KBM-7 (cell line): ENCODE measurements at places on chromosomes 7 and 10.

GRCh38 chr7:153524070-153524601 lies 528.1 kb upstream of the DPP6 start:
- no peak for DNase-seq

DNA sequence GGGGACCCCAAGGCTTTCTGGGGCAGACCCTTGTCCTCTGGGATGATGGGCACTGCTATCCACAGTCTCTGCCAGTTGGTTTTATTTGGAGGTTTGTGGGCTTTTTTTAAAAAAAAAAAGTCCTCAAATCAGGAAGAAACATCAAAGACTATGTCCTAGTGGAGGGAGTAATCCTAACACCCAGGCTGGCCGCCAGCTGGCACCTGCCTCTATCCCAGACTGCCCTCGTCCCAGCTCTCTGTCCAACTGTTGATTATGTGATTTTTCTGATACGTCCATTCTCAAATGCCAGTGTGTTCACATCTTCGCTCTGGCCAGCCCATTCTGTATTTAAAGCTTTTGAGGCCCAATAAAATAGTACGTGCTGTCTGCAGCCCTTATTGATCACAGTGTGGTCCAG lies 61.0 kb upstream of the LRRC4 start:
- DNase-seq, result no peak

GRCh38 chr7:156223935-156224832 lies 411.9 kb upstream of the SHH start:
- no peak for DNase-seq

GRCh38 chr10:122727426-122727825 lies 27.8 kb upstream of the C10orf120 start:
- DNase-seq, result no peak

DNA sequence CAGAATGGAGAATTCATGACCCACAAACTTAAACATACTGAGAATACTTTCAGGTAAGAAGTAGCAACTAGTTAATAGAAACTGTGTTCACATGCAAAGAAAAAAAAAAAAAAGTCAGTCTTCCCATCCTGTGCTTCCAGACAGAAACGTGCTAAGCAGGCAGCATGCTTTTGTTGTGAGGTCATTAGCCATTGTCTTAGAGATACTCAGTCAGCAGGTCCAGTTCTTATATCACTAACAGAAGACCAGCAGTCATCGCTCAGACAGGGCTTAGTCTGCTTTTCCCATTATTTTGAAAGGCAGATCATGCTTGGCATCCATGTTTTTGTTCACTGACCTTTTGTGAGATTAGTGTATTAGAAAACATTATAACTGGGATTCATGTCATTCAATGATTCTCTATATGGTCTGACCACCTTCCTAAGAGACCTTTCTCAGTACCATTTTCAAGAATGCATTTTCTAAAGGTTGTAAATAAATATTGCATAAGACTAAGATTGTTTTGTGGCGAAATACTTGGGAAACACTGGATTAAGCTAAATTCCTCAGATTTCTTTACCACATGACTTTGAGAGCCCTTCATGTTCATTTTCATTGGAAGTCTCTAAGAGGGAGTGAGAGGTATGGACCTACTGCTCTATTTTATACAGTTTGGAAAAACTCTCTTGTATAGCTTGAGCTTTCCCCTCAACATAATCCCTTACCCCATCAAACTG lies 45.0 kb upstream of the AGBL3 start:
- DNase-seq, result no peak

DNA sequence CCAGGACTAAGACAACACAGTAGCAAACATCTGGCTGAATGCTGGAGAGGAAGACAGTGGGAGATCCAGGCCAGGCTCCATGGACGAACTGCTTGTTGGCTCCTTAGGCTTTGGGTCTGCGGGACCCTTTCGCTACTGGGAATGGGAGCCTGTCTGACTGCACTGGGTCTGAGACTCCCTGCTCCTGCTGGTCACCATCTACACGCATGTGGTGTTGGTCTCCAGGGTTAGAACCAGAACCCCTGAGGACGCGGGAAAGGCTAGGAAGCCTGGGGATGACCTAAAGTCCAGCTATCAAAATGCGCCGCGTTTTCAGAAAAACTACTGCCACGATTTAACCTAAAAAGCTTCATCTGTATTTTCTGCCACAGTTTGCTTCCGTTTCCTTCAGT lies 817 bp upstream of the DNAJB6 start:
- DNase-seq, result no peak

- no peak for DNase-seq
Observed at GRCh38 chr7:77420986-77421672, 5.0 kb upstream of the GSAP start.

DNA sequence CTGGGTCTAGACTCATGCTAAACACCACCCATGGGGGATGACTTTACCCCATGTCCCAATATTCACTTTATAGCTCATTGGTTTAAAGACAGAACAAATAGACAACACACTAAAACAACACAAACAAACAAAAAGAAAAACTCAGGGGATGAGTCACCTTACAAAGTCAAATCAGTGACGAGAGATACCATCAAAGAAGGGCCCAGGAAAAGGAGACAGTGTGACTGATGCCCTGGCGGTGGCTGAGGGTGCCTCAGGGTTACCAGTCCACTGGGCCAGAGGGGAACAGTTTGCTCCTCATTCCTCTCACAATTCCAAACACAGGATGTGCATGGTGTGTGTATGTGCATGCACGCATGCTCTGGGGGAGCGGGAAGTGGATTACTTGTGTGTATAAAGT lies 171.3 kb upstream of the PRKCQ start:
- DNase-seq, result no peak

DNA sequence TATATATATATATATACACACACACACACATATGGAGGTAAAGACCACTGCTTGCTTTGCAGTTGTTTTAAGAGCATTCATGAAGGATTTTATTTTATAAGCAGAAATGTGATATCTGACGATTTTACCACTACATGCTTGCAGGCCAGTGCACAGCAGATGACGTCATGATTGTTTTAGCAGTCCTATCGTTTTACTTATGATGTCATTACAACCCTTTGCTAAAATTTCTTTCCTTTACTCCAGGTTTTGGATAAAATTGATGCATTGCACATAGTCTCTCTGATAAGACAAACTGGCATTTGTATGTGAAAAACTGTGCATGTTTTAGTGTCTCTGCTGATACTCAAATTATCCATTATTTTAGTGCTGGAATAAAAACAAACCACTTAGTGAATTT lies 9.2 kb downstream of the EGFR start:
- no peak for DNase-seq

GRCh38 chr10:48343921-48344598 lies 37.6 kb downstream of the MAPK8 start:
- DNase-seq, result no peak

- no peak for DNase-seq
Observed at GRCh38 chr10:21811245-21811585, 192.3 kb downstream of the DNAJC1 start.

DNA sequence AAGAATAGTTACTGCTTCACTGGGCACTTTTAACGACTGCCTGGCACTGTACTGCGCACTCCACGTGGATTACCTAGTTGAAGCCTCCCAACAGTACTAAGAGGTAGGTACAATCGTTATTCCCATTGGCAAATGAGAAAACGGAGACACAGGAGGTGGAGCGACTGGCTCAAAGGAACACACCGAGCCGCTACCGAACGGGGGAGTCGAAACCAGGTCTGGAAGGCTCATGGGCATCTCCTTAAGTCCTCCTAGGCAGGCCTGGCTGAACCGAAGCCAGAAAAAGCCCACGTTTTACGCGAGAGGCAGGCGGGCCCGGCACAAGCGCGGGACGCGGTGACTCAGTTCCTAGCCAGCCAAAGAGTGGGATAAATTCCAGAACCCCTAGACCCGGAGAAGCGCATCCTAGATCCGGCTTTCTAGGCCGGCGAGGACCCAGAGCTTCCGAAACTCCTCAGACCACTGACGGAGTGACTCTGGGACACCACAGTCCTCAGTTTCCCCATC lies 472 bp downstream of the PDAP1 start:
- peak; percentile 44 for DNase-seq

GRCh38 chr7:45033261-45033930 lies 33.4 kb downstream of the CCM2 start:
- DNase-seq, result no peak

DNA sequence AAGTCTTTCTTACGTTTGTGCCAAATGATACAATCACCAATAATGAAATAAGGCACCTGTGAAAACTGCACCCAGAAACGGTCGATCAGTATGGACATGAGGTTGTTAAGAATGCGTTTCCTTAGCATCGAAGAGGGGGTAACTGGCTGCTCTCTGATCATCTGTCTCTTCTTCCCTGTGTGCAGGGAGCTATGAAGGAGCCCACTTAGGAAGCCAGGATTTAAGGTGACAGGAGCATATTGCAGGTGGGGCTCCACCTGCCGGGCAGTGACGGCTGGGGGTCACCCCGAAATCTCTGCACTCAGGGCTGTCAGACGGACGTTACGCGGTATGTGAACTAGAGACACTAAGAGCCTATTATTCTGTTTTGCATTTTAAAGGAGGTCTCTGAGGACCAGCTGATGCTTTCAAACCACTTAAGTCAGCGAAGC lies 64.5 kb downstream of the CARD11 start:
- DNase-seq, result no peak

GRCh38 chr7:117200786-117201458 lies 121.9 kb downstream of the WNT2 start:
- no peak for DNase-seq

DNA sequence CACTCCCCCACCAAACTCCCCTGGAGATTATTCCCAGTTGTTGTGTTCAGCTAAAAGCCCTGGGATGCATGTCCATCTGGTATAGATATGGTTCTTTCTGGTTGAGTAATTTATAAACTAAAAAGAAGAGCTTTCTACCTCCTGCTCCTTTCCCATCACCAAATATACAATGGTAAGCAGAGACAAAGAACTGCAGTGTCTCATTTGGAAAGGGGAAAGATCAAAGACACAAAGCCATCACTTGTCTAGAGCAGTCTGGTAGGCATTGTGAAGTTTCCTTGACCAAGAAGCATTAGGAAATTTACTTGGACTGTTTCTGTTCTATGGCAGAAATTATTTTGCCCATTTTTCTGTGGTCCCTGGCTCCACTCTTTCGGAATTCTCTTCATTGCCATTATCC lies 24.9 kb upstream of the PANK1 start:
- no peak for DNase-seq

- DNase-seq, result no peak
Observed at GRCh38 chr7:38199154-38199553, 21.1 kb downstream of the STARD3NL start.

DNA sequence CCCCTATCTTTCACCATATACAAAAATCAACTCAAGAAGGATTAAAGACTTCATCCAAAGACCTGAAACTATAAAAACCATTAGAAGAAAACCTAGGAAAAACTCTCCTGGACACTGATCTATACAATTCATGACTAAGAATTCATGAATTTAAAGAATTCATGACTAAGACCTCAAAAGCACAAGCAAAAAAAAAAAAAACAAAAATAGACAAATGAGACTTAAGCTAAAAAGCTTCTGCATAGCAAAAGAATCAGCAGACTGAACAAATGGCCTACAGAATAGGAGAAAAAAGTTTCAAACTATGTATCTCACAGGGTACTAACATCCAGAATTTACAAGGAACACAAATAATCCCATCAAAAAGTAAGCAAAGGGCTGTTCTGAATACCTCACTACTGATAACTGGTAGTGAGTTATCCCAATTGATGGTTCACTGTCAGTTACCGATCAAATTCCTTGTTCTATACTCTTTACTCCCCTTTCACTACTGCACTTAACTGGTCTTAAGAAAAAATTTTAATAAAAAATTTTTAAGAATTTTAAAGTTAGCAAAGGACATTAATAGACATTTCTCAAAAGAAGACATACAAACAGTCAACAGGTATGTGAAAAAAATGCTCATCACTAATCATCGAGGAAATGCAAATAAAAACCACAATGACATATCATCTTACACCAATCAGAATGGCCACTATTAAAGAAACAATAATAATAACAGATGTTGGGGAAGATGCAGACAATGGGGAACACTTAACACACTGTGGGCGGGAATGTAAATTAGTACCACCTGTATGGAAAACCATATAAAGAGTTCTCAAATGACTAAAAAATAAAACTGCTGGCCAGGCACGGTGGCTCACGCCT lies 33.2 kb downstream of the KMT2C start:
- DNase-seq, result no peak

DNA sequence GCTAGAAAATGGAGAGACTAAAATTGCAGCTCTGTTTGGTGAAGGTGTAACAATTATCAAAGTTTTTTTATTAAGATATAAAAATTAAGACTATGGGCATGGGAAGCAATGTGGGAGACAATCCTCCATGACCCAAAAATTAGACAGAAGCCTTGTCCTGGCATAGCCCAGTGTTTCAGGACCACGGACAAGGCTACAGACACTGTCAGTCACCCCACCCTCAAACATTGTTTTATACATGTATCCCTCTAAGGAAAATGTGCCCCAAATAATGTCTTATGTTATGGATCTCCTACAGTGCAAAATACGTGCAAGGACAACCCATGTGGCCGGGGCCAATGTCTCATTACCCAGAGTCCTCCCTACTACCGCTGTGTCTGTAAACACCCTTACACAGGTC lies 24.0 kb downstream of the HABP2 start:
- DNase-seq, result peak; percentile 27

- DNase-seq, result peak; percentile 88
Observed at GRCh38 chr7:100867040-100867775, at the start of gene TRIP6. TRIP6 (plus strand) TSS chr7:100867387; CDS start chr7:100867498, 111 bp downstream.
